ENCODE measurements at places on chromosomes 11 and 22.

DNA sequence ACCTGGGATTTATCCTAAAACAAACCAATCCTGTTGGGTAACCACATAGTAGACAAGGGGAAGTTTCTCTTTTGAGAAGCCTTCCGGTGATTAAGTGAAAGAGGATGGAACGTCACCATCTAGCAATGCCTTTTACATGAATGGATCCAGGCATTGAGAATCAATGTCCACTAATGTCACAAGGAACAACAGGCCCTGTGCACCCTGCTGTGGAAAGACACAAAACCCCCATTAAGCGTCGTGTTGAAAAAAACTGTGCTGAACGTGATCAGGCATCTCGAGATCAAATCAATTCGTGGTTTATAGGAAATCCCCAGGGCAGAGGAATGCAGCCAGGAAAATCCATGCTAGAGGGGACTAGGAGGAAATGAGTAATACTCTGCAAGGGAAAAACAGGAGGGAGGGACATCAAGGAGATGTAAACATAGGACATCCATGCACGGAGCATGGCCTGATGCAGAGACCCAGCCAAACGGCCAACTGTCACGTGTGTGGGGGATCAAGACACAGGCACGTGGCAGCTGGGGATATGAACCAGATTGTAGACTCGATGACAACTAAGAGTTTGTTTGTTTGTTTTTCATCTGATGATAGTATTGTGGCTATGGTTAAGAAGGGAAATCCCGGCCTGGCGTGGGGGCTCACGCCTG lies 38.6 kb upstream of the CARS1 start:
- no peak for DNase-seq

DNA sequence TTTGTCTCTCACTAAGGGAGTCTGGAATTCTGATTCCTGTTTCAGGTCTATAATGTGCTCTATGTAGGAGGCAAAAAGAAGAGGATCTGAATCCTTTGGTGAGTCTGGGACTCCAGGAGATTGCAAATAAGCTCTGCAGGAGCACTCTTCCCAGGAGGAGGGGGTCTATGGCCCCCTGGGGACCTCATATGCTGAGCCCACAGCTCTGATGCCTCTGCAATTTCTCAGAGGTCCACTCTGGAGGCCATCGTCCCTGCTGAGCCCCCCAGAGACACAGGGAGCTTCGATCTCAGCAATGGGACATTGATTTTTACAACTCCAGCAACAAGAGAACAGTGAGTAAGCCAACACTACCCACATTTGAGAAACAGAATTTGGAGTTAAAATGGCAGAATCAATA lies 20.2 kb upstream of the NRGN start:
- no peak for DNase-seq

- no peak for DNase-seq
These were observed 29.6 kb downstream of the ZNF143 start for GRCh38 chr11:9490376-9490775.

DNA sequence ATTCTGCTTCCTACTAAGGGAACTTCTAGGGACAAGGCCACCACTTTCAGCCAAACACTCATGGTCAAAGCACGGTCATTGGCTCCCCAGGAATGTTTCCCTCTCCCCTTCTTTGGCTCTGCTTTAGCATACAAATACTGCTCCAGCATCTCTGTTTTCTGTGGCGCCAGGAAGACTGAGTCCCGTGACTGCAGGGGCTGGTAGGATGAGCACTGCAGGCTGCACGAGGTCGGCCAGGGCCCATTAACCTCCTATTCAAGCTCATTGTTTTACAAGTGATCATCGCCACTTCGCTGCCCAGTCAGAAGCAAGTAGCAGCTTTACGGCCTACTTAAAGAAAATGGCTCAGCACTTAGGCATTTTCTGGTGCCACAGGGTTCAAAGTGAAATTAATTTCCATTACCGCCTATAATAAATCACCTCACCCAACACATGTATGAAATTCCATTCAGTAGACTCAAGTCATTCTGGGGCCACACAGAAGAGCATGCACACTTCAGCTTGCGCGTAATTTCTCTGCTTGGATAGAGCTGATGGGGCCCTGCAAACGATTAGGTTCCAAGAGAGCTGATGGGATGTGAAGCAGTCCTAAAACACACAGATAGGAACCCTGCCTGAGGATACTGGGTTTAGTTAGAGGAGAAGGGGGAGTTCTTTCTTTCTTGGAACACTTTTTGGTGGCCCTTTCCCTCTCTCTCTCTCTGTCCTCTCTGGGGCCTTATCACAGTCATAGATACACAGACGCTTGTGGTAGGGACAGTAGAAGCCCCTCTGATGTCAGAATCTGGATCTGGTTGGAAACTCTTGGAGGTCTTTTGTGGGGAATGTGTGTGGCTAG lies 173.7 kb downstream of the KIF18A start:
- DNase-seq = no peak

DNA sequence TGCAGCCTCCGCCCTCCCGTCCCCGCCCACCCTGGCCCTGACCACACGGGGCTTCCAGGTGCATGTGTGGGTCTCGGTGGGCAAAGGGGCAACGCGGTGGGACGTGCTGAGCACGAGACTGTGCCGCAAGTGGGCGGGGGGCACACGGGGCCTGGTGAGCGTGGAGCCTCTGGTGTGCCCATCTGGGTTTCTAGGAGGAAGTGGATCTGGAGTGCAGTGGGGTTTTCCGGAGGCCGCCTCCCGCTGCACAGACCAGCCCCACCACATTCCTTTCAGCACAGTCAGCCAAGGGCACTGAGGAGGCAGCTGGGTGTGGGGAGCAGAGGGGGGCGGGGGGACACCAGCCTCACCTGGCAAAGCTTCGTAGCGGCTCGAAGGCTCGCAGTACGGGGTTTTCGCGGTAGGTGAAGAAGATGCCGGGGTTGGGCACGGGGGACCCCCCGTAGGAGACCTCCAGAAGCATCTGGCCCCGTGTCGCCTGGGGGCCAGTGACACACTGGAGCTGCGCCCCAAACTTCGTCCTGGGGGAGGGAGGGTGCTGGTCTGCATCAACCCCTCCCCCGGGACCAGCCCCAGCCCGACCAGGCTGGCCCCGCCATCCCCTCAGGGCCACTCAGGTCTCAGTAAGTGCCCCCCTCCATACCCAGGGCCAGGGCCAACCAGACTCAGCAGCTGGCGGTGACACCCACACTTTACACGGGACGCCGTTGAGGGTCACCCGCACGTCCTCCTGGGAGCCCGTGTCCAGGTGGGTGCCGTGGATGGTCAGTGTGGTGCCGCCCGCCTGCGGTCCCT lies 12.4 kb upstream of the MAPK11 start:
- DNase-seq = no peak

DNA sequence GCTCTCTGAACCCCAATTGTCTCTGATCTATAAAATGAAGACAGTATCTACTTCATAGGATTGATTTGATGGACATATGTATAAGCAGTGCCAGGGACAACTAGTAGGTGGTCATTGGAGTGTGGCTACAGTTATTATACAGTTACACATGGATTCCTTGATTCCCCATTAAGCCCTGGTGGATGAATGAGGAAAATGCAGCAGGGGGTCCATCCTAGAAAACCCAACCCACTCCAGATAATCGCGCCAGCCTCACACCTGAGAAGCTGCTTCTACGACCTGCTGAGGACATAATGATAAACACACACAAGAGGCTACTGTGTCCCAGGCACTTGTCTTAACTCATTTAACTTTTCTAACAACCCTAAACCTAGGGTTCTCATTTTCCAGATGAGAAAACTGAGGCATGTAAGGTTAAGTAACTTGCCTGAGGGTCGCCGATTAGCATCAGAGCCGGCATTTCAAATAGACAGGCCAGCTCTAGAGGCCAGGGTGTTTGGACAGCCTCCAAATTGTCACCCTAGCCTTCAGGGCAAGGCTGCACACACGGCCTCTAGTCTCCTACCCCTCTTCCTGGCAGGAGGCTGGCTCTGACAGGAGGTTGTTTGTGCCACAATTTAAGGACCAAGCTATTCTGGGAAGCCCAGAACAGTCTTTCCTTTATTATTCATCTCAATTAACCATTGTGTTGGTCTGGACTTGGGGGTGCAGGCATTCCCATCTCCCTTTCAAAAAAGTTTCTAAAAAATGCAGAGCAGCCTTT lies 3.8 kb upstream of the C11orf91 start:
- no peak for DNase-seq

- DNase-seq = no peak
These were observed 13.9 kb downstream of the CCDC157 start for GRCh38 chr22:30370641-30371230.

DNA sequence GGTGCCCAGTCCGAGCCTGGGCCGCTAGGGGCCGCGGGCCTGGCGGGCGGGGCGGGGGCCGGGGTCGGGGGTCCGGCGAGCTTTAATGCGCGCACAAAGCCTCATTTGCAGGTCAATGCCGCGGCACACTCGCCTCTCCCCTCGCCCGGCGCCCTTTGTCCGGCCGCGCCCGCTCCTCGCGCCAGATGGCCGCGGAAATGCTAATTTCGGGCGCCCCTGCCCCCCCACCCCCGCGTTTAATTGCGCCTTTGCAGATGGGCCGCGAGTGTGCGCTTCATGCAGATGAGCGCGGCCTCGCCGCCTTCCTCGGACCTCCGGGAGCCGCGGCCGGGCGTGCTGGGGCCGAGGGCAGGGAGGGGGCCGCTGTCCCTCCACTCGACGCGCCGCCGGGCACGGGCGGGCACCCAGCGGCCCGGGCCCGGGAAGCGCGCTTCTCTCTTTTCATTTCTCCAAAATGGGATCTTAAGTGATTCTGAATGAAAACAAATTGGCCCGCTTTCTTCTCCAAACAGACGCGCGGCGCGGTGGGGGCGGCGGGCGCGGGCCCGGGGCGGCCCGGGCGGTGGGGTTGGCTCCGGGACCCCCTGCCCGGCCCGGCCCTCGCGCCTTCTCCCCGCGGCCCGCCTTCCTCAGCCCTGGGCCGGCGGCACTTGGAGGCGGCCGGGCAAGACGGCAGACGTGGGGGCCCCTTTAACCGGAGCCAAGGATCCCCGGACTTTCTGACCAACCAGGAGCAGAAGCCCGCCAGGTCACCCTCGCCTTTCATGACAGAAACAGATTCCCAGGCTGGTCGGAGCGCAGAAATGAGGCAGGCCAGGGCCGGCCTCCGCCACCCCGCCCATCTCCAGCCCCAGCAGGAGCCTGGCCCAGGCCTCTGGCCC lies 22.9 kb downstream of the CDKN1C start:
- no peak for DNase-seq

- DNase-seq = no peak
These were observed 23.9 kb upstream of the CRTAM start for GRCh38 chr11:122814401-122814800.

DNA sequence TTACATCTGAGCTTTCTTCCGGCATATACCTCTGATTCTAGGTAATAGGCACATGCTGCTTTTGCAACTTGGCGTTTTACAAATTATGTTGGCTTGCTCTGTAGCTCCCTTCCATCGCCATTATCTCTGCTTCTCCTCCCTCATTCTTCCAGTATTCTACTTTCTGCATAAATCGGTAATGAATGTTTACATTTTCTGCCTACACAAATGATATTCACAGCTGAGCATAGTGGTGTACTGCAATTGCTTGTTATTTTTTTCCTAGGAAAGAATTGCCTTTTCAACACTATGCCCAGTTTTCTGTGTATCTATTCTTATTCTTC lies 18.9 kb downstream of the MED15 start:
- no peak for DNase-seq
